Fibroblast of skin of left quadriceps (primary cell): ENCODE measurements at places on chromosomes 5 and 9.

- DNase-seq: no peak
These were observed 2.2 kb upstream of the CLINT1 start for GRCh38 chr5:157860898-157861890.

GRCh38 chr5:144944936-144945335, 774.3 kb downstream of the KCTD16 start:
- no peak for DNase-seq

- DNase-seq: no peak
These were observed 8.1 kb downstream of the ARPC5L start for GRCh38 chr9:124869986-124870560.

DNA sequence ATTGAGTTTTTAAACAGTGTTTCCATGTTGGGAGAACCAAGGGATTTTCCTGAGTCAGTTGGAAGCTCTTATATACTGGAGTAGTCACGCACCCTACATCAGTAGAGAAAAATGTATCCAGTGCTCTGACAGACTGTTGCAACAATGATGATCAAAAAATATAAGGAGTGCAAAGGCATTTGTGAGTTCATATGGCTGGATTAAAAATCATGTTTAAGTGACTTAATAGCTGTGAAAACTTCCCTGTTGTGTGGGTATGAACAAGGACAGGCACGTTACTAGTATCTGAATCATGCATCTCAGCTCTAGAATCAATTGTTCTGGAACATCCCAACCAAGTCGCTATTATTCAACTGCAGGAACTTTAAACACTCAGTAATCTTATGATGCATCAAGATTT, 229.7 kb downstream of the ROR2 start:
- DNase-seq: no peak

- no peak for DNase-seq
These were observed 101.4 kb downstream of the TMEM167A start for GRCh38 chr5:82975812-82976211.

DNA sequence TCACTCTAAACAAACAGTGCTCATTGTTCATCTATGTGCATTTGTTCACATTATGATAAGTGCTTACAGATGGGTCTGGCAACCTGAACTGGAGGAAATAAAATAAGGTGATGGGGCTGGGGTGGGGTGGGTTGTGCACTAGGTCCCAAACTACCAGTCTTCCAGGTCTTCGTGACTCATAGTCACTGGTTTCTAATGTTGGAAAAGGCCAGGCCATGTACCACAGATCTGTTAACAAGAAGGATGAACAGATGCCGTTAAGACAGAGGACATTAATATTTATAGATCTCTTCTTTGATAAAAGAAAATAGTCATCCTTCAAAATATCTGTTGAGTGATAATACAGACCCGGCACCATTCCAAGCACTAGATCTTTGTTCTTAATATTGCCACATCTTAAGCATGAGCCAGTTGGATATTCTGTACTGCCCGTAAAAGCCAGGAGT, 71.4 kb upstream of the STARD4 start:
- DNase-seq: peak; percentile 68

DNA sequence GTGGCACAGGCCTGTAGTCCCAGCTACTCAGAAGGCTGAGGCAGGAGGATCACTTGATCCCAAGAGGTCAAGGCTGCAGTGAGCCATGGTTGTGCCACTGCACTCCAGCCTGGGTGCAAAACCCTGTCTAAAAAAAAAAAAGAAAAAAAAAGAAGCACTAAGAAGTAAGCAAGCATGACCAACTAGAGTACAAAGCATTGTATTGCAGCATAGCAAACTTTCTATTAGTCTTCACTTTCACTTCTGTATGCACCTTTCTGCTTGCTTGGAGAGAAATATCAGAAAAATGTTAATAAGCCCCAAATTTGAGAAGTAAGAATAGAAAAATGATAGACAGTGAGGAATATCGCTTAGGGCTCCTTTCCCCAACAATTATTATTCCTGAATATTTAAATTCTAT, 497.7 kb upstream of the WWC1 start:
- DNase-seq: no peak

DNA sequence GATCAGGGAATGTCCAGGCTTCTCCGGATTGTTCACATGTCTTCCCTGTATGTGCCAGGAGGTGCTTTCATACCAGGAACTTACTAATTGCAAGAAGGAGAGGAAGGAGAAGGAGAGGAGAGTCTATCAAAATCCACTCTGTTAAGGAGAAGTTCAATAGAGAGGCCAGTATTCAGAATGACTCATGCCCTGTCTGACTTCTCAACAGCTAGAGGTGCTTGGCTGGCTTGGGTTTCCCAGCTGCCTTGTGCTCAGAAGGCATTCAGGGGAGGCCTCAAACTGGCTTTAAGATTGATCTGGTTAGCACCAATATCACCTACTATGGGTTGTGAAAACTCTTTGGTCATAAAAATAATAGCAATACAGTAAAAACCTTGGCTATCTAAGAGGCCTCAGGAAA, 167.9 kb upstream of the GLRA1 start:
- no peak for DNase-seq

- DNase-seq: no peak
These were observed 24.5 kb upstream of the PDZD2 start for GRCh38 chr5:31614151-31615020.

DNA sequence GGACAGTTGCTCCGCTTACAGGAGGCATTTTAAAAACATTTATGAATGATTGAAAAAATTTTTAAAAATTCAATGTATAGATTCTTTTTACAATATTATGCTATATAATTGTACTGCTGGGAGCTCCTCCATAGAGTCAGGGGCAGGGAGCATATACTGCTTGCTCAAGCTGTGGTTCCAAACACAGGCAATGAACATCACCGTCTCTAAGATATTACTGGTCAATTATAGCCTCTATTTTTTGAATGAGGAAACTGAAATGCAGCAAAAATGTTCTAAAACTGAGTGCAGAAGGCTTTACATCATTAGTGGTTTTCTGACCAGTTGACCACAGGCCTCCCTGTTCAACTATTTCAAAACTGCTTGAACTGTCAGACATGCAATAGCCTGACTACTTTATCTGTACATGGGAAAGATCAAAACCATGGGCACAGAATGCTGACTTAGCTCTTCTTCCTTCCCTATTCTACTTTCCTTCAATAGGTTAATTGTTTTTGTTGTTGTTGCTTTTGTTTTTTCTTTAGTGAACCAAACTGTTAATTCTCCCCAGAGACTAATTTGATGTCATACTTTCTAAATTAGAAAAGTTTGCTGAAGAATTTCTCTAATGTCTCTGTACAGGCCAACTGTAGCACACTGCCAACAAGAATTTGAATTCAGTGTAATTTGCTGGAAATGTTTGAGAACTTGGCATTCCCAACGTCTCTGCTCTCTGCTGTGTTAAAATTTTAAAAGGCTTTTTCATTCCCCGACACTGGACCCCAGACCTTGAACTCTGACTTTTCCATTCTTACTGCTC, 107.6 kb upstream of the MPDZ start:
- peak; percentile 42 for DNase-seq

- peak; percentile 88 for DNase-seq
These were observed 50.5 kb upstream of the TNFSF15 start for GRCh38 chr9:114856215-114856941.

- no peak for DNase-seq
These were observed 205.0 kb upstream of the IER5L start for GRCh38 chr9:129383019-129383560.

- DNase-seq: no peak
These were observed 173.7 kb upstream of the SLC12A2 start for GRCh38 chr5:127909821-127910220.

DNA sequence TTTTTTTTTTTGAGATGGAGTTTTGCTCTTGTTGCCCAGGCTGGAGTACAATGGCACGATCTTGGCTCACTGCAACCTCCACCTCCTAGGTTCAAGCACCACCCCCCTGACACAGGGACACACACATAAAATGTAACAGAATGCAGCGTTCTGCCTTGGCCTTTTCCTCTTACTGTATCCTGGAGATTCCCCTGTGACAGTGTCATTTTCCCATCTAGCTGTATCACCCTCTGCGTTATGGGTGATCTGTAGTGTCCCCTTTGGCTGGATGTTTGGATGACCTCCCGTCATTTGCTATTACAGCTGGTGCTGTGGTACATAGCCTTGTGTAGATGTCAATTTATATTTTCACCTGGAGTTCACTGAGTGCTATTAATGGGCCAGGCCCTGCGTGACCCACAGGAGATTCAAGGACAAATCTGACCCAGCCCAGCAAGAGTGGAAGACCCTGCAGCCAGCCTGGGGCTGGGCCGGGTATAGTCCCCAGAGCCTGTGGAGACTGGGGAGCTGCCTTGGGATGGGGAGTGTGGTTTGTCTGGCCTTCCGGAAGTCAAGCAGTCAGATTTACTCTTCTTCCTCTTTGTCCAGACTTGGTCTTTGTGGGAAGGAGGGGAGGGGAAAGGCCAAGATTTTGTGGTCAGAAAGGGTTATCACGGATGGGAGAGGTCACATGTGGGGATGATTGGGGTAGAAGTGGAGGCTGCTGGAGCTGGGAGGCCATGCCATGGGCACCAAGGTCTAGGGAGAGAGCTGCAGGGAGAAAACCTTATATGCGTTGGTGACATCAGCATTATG, 43.6 kb downstream of the ERGIC1 start:
- no peak for DNase-seq

DNA sequence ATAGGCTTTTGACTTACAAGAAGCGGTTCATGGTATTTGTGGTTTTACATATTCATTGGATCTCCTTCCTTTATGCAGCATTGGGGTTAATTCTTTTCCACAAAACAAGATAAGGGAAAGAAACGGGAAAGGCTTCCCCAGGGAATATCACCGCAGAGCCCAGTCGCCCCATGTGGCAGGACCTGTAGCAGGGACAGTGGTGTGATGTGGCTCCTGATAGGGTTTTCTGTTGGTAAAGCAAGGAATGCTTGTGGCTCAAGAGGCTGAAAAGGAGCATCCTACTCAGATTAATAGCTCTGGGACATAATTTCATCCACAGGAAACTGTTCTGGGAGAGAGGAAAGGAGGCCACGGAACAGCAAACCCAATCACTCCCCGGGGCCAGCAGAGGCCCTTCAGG, 699.9 kb downstream of the MTRR start:
- DNase-seq: no peak

- no peak for DNase-seq
These were observed 8.9 kb downstream of the CERCAM start for GRCh38 chr9:128429513-128430086.

DNA sequence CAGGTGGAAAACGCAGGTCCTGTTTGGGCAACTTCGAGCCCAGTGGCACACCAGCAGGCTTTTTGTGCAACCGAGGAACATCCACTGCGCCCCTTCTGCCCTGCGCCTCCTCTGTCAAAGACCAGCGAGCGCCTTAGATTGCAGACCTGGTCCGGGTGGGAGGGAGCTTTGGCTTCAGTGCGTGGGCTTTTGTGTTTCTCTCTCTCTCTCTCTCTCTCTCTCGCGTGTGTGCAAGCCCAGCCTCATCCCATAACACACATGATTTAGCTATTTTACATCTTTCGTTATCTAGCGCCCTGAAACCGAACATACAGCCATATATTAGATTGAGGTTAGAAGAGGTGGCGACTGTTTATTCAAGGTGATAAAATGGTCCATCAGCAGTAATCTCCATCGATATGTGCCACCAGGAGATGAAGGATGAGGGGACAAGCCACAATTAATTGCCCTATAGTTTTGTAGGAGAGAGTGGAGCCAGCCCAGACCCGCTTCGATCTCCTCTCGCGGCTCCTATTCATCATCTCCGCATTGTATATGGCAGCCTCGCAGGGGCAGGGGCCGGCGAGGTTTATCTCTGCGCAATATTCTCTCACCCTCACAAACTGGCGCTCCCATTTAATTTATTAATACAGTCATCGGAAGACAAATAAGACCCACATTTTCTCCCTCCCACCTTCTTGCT, 5.3 kb downstream of the PRDM6 start:
- DNase-seq: no peak

GRCh38 chr9:88303721-88304451, 84.4 kb upstream of the SPIN1 start:
- DNase-seq: no peak

DNA sequence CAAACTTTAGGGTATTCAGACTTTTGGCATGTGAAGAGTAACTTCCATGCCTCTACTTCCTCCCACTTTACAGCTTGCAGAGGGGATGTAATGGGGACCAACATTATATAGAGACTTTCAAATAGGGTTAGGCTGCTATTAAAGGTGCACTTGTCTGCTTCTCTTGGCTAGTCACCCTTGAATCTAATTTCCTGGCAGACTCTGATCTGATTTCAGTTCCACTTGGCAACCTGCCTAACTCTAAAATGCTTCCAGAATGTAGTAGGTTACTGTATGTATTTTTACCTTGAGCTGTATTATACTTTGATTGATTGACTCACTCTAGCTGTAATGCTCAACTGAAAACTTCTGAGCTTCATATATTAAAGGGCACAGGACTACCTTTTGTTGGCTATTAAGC, 693.4 kb downstream of the KCTD16 start:
- no peak for DNase-seq

DNA sequence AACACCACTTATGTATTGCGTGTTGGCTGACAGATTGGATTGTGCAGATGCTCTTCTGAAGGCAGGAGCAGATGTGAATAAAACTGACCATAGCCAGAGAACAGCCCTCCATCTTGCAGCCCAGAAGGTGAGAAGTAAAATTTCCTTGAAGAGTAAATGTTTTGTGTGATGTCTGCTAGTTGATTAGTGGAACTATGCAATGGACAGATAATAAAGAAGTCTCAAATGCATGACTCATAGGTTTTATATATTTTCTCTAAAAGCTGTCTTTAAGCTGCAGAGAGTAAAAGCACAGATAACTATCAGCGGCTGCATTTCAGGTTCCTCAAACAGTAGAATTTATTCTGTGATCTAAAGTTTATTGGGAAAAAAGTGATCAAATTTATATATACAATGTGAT, 27.4 kb downstream of the INVS start:
- DNase-seq: no peak

DNA sequence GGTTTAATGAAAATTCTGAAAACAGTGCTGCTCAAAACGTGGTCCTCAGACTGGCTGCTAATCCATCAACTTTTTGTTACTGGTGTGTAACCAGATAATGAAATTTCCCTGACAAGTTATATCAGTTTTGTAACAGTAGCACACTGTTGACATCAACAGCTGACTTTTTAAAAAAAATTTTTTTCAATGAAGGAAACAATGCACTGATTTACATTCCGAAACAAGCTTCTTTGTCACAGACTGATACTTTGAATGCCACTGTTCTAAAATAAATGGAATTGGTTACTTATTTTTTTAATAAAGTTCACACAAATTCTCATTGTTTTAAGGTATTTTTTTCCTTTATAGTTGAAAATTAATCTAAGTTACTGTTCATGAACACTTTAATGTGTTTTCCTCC, 169.1 kb downstream of the NIPBL start:
- DNase-seq: no peak

DNA sequence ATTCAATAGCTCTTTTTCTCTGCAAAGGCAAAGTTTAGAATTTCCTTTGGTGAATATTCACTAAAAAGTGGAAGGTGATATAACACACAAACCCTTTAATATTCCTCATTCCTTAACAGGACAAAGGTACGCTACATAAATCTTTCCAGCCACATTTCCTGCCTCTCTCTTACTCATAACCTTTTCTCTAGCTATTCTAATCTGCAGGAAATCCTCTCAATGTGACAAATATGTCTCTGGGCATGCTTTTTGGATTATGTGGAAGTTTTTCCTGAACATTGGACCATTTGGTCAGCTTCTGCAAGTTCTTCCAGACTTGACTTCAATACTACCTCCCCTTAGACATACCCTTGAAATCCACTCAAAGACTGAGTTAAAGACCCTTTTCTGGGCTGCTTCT, 186.3 kb upstream of the TUSC1 start:
- DNase-seq: peak; percentile 7
